ENCODE measurements at places on chromosomes 16 and 17.

- no peak for DNase-seq
Measured at GRCh38 chr17:40360091-40360490, 4.4 kb downstream of the GJD3 start.

GRCh38 chr17:1773696-1774181 is 11.9 kb downstream of the SERPINF1 start:
- DNase-seq: peak; percentile 64

DNA sequence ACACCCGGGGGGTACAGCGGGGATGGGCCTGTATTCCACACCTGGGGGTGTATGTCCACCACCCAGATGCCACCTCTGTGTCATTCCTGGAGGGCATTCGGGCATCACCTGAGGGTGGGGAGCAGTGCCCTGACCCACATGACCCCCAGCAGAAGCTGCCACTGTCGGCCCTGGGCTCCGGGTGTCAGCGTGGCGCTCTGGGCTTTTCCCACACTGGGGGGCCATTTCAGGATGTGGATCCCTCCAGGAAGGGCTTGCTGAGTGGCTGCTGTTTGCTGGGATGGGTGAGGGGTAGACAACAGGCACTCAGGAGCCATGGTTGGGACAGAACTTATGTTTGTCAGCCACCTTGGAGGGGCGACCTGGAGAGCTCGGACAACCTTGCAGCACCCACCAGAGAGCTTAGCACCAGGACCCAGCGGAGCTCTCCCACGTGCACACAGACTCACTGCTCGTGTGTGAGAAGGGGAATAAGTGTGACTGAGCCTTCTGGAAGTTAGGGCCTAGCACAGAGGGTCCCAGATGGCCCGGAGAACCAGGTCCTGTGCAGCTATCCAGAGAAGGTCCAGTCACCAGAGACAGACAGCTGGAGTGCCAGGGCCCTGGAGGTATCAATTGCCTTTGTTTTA is 102.7 kb downstream of the METRNL start:
- no peak for DNase-seq

DNA sequence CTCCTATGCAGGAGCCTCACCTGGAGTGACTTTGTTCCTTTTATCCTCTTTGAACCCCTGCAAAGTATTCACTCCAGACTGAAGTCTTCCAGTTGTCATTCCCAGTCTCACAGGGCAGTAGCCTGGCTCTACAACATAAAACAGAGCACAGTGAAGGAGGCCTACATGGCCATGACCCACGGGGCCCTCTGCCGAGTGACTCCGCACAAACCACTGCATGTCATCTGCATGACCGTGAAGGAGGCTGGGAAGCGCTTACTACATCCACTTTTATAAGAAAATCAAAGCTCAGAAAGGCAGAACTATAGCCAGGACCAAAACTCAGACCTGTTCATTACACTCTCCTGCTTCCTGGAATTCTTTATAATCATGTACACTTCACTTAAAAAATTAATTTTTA is 42.5 kb downstream of the BRD7 start:
- no peak for DNase-seq

DNA sequence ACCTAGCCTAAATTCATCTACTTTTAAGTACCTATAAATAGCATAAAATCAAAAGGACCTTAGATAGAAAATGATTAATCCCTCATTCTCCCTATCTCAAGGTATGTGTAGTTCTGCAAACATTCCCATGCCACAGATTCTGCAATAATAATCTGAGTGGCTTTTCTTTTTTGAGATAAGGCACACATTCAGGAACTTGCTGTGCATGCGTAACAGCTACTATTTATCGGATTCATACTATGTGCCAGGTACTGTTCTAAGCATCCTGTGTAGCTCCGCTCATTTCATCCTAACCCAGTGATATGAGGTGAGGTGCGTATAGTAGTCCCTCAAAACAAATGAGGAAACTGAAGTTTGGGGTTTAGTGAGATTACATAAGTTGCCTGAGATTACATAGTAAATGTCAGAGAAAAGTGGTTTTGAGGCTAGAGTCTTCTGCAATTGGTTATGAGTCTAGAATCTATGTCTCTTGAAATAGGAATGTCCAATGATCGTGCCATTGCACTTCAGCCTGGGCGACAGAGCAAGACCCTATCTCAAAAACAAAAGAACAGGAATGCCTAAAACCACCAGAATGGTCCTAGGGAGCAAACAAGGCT is 2.0 kb upstream of the ZNF263 start:
- no peak for DNase-seq

GRCh38 chr16:56788435-56788834 is 58.5 kb downstream of the NUP93 start:
- DNase-seq: no peak

- no peak for DNase-seq
Measured at GRCh38 chr17:30821871-30822723, 2.4 kb downstream of the CRLF3 start.

DNA sequence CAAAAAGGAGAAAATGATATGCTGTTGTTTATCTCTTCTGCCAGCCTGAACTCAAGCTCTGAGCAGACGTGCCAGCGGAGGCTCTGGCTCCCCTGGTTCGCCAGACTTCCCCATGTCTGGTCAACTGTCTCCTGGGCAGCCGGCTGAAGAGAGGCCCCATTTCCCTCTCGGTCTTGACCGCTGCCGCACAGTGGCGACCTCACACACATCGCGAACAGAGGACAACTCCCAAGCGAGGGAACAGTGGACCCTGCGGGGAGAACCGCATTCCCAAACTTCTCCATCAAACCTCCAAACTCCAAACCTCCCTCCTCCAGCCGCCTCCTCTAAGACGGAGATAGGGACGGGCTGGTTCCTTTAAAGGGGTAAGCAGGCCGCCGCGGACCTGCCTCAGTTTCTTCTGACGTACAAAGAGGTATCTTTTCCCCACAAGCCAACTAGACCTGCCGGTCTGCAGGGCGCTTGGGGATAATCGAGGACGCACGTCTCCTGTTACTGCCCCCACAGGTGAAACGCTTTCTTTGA is 24.9 kb upstream of the RFFL start:
- peak; percentile 72 for DNase-seq

GRCh38 chr16:74749291-74750055 is 25.1 kb downstream of the FA2H start:
- no peak for DNase-seq

- DNase-seq: no peak
Measured at GRCh38 chr16:27238591-27238990, 30.0 kb downstream of the NSMCE1 start.

DNA sequence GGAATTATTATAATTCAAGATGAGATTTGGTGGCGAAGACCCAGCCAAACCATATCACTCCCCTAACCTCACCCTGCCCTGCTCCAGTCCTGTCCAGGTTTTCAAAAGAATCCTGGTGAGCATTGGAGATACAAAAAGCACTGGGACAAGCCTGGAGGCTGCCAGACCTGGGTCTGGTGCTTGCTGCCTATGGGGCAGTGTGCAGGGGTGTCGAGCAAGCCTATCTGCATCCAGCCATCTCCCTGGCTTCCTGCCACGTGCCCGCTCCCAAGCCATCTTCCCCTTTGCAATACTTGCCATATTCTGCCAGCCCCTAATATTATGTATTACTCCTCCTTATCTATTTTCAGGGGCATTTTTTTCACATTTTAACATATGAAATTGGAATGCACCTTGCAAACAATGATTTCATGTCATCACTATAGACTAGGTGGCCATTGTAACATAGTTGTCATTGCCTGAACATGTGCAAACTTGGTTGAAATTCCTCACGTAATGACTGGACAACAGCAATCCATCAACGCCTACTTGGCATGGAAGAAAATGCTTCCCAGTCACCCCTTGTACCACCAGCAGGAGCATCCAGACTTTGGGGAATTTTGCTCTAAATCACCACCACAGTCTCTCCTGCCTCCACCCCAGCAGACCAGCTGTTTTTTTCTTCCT is 8.1 kb upstream of the KDM8 start:
- DNase-seq: no peak

- peak; percentile 83 for DNase-seq
Measured at GRCh38 chr17:47276868-47277267, 23.2 kb downstream of the ITGB3 start.

GRCh38 chr17:36135465-36135864 is 31.8 kb downstream of the CCL4 start:
- DNase-seq: no peak

DNA sequence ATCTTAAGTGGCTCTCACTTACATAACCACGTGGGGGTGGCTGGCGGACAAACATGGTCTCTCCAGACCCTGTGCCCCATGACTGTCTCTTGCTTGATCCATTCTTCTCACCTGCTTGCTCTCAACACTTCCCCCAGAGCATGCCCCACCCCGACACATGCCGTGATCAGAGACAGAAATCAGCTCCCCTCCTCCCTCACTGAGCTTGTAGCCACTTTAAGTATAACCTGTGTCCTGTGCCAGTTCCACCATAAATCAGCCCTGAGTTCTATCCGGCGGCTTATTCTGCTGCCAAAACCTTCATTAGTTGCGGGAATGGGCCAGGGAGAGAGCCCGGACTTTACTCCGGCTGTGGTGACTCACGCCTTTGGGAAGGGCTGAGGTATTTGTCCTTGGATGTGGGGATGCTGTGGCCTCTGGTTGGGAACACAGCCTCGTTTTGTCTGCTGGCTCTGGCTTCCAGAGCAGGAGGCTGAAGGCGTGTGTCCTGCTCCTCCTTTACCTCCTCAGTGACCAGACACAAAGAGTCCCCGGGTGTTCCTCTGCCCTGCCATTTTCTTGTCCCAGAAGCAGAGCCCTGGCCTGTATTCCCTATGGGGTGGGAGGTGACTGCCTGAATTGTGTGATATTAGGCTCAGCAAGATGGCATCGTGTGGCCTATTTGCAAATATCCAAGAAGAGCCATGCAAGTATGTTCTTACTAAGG is 21.1 kb downstream of the ANKRD40 start:
- DNase-seq: peak; percentile 62

DNA sequence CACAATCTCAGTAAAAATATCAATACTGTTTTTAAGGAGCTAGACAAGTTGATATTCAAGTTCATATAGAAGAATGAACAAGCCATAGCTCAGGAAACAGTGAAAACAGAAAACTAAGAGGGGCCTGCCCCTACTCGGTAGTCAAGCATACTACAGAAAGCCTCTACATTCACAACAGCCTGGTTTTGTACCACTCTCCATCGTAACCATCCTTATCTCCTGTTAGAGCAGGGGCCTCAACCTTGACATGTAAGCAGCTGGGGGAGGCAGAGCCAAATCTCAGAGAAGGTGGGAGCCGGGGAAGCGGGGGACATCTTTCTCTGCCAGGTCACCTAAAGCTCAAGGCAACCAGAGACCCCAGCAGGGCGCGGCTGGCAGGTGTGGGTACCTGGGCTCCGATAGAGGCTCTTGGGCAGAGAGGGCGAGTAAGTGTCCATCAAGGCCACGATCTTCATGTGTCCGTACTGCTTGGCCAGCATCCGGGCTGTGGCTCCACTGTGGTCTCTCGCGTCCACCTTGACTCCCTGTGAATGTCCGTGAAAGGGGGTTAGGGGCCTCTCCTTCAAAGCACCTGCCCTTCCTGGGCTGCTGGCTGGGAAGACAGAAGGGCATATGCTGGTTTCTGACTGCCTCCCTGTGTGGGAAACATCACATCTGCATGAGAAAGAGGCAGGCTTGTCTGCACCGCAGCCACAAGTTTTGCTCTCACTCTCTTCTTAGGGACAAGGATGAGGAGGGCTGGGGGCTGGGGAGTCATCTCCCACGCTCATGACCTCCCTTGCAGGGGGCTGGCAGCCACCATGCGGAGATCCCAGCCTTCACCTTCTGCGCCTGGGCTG is 20.2 kb downstream of the ANKS3 start:
- DNase-seq: no peak

GRCh38 chr17:80814491-80814890 is 177.2 kb upstream of the CHMP6 start:
- DNase-seq: no peak

- DNase-seq: no peak
Measured at GRCh38 chr16:3577302-3577752, at the start of gene NLRC3. Gene NLRC3 (minus strand): TSS chr16:3577403. CDS start chr16:3565036, 12,367 bp downstream.

DNA sequence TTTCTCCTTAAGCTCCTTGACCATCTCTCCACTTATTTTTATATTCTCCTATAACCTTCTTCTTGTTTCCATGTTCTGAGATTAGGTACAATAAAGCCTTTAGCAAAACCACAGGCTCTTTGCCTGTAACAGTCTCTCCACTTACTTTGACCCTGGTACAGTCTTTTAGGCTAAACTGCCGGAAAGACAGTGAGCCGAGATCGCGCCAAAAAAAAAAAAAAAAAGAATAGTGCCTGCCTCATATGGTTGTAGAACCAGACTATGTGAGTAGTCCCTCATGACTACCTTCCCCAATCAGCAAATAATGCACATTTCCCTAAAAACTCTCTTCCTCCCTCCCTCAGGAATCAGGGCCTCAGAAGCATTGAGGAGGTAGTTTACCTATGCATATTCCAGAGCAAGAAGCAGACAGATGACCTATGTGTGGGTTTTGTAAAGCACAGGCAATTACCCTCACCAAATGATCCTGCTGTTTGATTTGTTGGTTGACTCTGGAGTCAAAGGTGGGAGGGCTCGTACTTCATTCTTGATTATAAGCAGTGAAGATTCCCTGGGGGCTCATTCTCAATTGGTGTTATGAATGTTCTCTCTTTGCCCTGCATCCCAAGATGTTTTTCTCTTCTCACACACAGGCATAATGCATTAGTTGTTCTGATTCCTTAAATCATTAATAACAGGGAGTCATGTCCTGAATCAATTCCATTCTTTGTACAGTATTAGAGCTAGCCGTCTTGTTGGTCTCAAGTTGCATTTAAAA is 8.9 kb upstream of the NME1 start:
- no peak for DNase-seq

GRCh38 chr17:39219647-39220154 is 6.0 kb downstream of the STAC2 start:
- DNase-seq: peak; percentile 72

DNA sequence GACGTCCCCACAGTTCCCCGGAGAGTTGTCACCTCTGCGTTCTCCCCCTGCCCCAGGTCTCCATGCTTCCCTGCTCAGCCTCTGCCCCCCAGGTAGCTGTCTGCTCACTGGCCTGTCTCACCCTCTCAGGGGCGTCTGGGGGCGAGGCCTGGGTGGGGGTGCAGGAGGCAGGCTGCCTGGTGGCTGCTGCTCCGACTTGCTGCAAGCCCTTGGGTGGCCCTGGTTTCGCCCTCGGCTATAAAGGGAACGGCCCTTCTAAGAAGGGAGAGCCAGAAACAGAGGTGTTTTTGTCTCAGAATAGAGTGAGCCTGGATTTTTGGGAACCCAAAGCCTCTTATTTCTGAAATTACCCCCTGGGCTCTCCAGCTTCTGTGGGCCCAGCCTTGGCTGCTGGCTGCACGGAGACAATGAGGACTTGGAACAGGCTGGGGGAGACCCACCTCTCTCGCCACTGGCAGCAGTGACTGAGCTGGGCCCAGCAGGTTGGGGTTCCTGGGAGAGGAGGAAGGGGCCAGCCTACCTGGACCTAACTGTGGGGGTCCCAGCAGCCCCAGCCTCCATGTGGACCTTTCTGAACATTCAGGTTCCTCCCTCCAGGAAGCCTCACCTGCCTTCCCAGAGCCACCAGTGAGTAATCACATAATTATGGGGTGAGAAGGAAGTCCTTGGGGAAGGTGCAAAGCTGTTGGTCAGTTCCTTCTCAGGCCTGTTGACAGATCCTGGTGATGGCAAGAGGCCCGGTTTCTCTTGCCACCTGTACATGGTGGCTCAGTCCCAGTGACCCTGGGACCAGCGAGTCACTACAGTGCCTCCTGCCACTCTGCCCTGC is 15.5 kb upstream of the SPNS2 start:
- DNase-seq: no peak
